Activated CD8-positive, alpha-beta memory T cell treated with anti-CD3 and anti-CD28 coated beads for 1 hour (primary cell): ENCODE measurements at places on chromosomes 1 and 21.

- no peak for DNase-seq
Observed at GRCh38 chr1:98781906-98782305, 120.4 kb downstream of the SNX7 start.

DNA sequence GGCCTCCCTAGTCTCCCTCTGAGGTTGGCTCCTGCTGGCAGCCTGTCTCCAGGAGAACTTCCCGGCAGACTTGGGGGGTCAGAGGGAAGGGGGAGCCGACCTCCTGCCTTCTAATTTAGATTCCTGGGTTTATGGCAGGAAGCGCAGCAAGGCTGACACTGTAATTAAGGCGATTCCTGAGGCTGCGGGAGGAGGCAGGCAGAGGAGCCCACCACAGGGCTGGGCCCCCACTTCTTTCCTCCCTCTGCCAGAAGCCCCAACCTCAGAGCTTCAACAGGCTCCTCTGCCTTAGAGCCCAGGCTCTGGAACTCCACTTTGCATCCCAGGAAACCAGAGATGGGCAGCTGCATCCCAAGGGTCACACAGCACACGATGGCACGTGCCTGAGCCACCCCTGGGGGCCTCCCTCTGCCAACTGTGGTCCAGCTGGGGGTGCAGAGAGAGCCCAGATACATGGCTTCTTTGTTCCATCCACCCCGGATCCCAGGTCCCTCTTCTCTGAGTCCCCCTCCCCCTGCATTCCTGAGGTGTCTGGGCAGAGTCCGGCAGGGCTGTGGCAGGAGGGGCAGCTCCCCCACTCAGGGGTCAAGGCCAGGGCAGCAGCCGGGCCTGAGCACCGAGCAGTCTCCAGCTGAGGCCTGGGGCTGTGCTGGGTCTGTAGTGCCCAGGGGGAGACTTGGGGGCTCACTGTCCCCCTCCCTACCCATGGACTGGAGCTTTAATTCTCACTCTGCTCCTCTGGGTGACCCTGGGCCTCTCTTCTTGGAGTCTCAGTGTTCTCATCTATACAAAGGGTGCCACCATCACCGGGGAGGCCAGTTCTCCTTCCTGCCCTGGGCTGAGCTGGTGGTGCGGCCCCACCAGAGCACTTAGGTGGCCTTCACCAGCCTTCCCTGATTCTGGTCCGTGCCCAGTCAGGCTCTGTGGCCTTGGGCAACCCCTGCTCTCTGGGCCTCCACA is 39.4 kb upstream of the FAM131C start:
- no peak for DNase-seq

GRCh38 chr1:160567858-160568682 is 11.2 kb downstream of the CD84 start:
- DNase-seq: peak; percentile 30

- no peak for DNase-seq
Observed at GRCh38 chr1:221201773-221202172, 322.5 kb downstream of the HLX start.

GRCh38 chr1:233718057-233718456 is 104.2 kb downstream of the KCNK1 start:
- no peak for DNase-seq

- no peak for DNase-seq
Observed at GRCh38 chr1:239274242-239274830, 112.0 kb upstream of the CHRM3 start.

DNA sequence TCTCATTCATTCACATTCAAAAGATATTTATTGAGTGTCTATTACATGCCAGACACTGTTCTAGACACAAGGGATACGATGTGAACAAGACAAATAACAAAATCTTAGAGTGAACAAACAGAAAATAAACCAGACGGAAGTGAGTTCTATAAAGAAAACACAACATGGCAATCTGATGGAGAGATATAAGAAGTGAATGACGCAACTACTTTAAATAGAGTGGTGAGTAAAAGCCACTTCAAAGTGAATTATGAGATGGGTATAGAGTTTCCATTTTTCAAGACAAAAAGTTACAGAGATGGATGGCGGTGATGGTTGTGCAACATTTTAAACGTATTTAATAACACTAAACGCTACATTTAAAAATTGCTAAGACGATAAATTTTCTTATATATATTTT is 75.4 kb downstream of the CEP170 start:
- no peak for DNase-seq

DNA sequence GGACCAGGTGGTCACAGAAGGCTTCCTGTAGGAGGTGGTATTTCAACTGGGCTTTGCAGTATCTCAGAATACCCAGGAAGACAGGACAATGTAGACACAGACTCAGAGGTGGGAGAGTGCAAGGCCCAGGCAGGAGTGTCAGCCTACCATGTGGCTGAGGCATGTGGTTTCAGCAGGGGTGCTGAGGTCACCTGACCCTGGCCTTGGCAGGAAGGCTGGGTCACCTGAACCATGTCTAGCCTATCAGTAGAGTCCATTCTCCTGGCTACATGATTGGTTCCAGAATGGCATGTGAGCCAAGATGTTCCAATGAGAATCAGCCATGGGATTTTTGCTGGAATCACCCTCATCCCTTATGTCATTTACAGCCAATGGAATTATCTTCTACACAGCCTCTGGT is 169.4 kb downstream of the ACTL8 start:
- no peak for DNase-seq

DNA sequence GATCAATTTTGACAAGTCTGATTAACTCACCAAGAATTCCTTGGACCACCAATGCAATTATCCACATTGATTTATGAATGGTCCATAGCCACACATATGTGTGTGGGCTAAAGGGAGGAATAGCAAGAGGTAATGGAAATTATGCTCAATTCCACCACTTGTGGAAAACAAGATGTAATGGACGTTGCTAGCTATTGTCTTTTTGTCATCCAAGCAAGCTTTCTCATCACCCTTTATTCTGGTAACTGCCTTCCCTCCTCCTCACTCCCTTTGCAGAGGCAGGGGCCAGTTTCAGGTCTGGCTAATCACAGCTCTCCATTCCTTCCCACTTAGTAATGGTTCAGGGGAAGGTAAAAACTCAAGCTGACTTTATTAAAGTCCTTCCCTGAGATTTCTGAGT is 24.7 kb upstream of the RAB3GAP2 start:
- DNase-seq: no peak

DNA sequence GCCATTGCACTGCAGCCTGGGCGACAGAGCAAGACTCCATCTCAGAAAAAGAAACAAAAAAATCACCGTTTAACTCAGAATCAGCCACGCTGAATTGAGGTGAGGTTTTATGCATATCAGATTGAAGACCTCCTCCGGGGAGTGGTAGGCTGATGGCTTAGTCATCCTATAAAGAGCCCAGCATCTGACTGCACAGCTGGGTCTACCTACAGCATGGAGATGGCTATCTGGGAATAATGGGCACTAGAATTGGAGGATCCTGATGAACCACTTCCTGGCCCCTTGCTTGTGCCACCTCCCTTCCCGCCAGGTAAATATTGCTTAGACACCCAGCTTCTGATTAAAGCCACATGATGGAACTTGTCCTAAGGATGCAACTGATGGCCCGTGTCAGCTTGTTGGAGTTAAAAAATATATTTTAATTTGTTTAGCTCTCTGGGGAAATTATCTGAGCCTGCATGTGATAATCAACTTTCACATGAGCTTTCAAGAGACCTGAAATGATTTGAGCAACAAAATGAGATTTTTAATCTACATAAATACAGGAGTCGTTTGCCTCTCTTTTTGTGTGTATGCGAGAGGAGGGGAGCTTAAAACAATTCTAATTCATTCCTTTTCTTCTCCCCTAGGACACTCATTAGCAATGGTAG is 157.2 kb downstream of the KIF26B start:
- DNase-seq: no peak

GRCh38 chr21:38903690-38904139 is 98.0 kb downstream of the ETS2 start:
- no peak for DNase-seq

DNA sequence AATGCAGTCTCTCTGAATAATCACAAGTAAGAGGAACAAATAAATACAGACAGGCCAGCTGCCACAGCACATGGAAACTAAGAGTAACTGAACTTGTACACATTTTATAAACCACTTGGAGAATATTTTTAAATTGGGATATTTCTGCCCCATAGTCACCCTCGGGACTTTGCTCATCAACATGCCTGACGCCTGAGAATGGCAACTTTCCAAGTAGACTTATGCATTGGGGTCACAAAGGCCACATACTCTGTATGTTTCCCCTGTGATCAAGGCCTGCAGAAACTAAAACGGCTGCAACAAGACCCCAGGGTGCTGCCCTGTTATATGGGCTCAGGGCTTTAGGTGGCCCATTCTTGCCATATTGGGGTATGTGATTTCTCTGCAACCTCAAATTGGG is 38.3 kb upstream of the GJA5 start:
- no peak for DNase-seq

GRCh38 chr1:184974837-184975115 is 468 bp upstream of the NIBAN1 start:
- DNase-seq: no peak

DNA sequence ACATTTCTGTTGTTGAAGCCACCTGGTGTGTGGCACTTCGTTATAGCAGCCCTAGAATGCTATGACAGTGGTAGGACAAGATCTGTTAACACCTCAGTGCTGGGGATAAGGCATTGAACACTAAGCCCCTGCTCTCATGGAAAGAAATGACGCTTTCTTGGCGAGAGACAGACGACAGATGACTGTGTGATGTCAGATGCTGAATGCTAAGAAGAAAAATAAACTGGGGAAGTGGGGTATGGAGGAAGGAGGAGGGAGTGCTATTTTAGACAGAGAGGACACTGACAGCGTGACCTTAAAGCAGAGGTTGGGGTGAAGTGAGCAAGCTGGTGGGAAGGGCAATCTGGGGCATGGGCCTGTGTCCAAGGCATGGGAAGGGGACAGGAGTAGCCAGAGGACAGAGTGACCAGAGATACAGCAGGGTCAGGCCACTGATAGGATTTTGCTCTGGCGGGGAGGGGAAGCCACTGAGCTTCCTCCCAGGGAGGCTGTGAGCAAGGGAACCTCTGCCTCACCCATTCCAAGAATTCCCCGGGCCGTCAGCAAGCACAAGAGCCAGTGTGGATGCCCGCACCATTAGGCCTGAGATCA is 15.2 kb downstream of the DOP1B start:
- DNase-seq: no peak

GRCh38 chr21:43210454-43211071 is 41.8 kb downstream of the CRYAA start:
- DNase-seq: no peak

DNA sequence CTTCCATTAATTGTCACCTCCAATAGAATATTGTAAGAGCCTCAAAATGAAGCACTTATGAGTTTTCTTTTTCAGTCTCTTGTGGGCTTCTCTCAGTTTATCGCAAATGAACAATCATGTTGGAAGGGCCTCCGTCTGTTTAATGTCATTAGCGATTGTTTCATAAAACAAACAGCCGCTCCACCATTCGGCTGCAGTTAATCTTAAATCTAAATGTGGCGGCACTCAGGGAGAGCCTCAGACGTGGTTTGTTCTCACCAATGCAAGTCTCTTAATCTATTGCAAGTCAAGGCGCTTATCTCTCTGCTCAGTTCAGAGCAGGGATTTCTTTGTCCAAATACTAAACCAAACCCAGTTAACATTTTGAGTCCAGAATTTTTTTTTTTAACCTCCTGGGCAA is 34.9 kb upstream of the ESRRG start:
- no peak for DNase-seq

DNA sequence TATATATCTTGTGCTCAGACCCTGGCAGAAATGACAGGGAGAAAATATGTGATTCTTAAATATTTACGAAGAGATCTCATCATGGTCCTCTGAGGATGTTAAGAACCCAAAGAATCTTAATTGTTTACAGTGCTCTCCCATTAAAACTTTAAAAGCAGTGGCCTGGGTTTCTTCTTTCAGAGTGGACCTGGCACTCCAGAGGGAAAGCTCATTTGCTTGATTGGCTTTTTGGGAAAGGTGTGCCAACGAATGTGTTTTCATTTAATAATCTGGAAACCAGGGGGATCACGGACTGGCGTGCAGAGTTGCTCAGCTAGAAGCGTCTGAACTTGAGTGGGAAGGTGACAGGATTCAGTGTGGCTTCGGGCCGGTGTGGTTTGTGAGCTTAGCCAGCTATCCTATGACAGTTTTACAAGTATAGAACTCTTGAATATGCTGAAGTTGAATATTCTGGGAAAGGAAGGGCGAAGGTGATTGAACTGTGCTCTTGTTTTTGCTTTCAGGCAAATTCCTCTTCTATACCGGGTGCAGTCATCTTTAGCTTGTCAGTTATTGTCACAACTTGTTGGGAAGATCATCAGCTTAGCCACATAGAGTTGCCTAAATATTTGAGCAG is 154.8 kb downstream of the C1orf21 start:
- DNase-seq: no peak

DNA sequence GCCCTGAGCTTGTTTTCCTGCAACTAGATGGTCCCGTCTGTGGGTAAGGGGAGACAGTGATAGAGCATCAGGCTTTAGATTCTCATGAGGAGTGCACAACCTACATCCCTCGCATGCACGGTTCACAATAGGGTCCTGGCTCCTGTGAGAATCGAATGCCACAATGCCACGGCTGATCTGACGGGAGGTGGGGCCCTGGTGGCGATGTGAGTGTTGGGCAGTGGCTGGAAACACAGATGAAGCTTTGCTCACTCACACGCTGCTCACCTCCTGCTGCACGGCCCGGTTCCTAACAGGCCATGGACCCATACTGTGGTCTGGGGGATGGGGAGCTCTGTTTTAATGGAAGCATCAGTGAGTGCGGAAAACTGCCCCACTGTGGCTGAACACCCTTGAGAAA is 35.8 kb upstream of the TTC34 start:
- DNase-seq: no peak

- no peak for DNase-seq
Observed at GRCh38 chr1:3520419-3521378, 66.2 kb downstream of the ARHGEF16 start.

- DNase-seq: no peak
Observed at GRCh38 chr1:39646232-39647081, 7.0 kb upstream of the HEYL start.

DNA sequence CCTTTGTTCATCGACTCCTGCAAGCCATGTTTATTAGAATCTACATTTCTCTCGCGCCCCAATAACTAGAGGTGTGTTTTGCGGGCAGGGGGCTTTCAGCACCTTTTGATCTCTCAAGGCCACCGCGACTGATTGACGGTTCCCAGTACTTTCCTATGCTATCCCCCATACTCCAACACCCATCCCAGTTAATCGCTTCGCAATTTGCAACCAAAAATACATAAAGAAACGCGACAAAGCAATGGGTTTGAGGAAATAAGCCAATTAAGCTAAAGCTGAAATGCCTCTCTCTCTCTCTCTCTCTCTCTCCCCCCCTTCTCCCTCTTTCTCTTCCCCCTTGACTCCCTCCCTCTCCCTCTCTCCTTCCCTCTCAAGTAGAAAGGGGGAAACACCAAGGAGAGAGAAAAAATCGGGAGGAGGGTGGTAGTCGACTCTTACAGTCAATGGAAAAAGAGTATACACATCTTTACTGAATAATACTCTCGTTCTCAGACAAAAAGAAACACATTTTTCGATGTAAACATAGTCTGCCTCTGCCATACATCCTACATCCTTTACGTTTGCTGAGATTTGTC is 128.0 kb upstream of the DPYD start:
- DNase-seq: no peak

GRCh38 chr21:35206141-35207125 is 157.3 kb upstream of the RUNX1 start:
- DNase-seq: no peak
